Stimulated activated CD4-positive, alpha-beta T cell treated with anti-CD3 and anti-CD28 coated beads, Interleukin-15, amount 100 ng/mL, for 48 hours (primary cell): ENCODE measurements at places on chromosomes 7 and 10.

GRCh38 chr10:93464776-93465388 is 17.3 kb downstream of the MYOF start:
- DNase-seq = no peak

DNA sequence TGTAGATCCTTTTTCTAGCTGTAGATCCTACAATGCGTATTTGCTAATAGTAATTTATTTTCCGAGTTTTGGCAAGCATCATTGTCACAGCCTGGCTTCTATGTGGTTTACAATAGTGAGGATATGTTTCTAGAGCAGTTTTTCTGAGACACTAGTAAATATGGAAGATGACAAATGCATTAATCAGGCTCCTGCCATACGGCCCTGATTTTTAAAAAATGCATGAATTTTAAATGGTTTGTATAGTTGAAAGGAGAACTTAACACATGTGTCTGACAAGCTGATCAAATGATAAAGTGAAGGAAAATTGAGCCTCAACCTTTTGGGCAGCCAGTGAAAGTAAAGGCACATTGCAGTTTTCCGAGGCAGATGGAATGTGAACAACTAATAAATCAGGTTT is 354.1 kb downstream of the EXOC4 start:
- no peak for DNase-seq

DNA sequence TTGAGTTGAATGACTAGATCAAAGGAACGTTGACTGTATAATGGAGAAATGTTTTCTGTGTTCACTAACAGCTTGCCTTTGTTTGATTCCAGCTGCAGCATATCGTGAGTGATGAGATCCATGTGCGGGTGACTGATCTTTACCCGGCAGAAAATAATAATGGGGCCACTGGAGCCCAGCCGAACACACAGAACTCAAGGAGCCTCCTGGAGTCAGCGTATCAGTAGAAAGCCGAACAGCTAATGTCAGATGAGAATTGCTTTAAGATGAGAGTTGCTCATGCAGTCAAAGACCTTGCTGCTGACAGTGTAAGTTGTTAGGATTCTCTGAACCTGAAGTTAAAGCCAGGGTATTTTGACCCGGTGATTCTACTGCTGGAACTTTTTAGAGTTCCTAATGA is 34.3 kb upstream of the MTPAP start:
- no peak for DNase-seq

DNA sequence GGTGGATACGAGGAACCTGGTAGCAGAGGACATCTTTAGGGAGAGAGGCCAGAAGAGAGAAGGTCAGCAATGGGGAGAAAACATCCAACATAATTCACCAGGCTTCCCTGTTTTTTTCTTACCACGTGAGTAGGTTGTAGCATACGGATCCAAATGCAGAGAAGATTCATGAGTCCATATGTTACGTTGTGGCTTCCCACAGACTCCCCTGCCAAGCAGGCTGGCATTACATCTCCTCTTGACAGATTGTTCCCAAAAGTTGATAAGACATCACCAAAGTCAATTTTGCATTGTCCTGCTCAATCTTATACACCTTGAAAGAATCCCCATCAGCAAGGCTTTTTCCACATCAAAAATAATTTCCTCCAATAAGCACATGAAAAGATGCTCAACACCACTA is 39.7 kb downstream of the DRGX start:
- DNase-seq = no peak

- no peak for DNase-seq
Observed at GRCh38 chr7:29926741-29927140, 62.9 kb downstream of the SCRN1 start.

DNA sequence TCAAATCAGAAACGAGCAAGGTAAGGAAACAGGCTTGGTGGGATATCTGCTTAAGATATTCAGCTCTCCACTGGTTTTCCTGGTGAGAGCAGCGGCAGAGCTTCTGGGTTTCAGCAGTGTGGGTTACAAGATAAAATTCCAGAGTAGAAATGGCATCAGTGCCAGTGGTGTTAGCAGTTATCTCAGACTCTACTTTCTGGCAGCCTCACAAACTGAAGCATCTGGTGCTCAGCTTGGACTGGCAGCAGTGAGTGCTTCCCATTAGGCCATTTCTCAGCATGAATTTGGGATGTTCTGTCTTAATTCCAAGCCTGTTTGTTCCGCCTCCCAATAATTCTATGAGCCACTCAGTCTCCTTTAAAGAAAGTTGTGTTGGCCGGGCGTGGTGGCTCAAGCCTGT is 6.9 kb upstream of the GSTO2 start:
- DNase-seq = no peak

GRCh38 chr10:67629461-67629971 is 66.5 kb downstream of the CTNNA3 start:
- DNase-seq = no peak

GRCh38 chr10:126977216-126977615 is 72.0 kb downstream of the DOCK1 start:
- DNase-seq = no peak

DNA sequence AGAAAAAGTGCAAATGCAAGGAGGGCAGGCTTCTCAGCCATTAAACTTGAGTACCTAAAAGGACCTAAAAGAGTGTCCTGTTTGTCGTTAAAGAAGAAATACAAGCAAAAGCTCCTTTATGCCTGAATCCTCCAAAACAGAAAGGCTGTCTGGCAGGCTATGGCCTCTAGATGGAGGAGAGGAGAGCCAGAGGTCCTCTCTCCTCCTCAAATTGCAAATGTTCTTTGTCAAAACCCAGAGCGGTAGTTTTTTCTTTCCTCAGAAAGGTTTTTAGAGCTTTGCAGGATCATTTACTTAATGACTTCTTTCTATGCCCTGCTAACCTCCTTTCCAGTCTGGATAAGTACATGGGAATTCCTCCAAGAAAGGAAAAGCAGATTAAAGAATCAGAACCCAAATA is 1.9 kb upstream of the SORCS1 start:
- DNase-seq = no peak

DNA sequence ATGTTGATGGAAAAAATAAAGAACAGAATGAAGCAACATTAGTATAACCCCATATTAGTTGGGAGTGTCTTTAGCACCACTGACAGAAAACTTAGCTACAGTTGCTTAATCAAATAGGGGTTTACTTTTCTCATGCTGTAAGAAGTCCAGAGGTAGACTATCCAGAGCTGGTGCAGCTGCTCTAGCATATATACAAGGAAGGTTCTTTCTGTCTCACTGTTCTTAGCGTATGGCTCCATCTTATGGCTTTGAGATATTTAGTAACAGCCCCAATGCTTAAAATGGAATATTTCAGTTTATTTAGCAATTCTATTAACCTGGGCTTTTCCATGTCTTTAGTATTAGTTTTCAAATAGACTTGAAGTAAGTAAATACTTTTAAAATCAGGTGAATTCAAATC is 15.2 kb upstream of the WNT2 start:
- no peak for DNase-seq

GRCh38 chr10:116398224-116398623 is 29.4 kb upstream of the PNLIPRP3 start:
- DNase-seq = no peak

- DNase-seq = no peak
Observed at GRCh38 chr10:123835575-123835974, 56.0 kb downstream of the CPXM2 start.

DNA sequence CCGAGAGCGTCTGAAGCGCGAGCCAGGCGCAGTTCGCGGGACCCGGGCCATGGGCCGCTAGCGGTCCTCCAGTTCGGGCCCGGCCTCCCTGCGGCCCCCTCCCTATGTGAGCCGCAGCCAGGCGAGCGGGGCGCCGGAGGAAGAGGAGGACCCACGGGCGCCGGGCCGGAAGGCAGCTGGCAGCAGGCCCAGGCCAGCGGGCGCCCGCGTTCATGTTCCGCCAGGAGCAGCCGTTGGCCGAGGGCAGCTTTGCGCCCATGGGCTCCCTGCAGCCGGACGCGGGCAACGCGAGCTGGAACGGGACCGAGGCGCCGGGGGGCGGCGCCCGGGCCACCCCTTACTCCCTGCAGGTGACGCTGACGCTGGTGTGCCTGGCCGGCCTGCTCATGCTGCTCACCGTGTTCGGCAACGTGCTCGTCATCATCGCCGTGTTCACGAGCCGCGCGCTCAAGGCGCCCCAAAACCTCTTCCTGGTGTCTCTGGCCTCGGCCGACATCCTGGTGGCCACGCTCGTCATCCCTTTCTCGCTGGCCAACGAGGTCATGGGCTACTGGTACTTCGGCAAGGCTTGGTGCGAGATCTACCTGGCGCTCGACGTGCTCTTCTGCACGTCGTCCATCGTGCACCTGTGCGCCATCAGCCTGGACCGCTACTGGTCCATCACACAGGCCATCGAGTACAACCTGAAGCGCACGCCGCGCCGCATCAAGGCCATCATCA is 1.1 kb downstream of the ADRA2A start:
- no peak for DNase-seq

GRCh38 chr10:85741626-85742300 is 624.8 kb downstream of the GRID1 start:
- no peak for DNase-seq

GRCh38 chr10:9160275-9160674 is 1105.8 kb downstream of the GATA3 start:
- no peak for DNase-seq

DNA sequence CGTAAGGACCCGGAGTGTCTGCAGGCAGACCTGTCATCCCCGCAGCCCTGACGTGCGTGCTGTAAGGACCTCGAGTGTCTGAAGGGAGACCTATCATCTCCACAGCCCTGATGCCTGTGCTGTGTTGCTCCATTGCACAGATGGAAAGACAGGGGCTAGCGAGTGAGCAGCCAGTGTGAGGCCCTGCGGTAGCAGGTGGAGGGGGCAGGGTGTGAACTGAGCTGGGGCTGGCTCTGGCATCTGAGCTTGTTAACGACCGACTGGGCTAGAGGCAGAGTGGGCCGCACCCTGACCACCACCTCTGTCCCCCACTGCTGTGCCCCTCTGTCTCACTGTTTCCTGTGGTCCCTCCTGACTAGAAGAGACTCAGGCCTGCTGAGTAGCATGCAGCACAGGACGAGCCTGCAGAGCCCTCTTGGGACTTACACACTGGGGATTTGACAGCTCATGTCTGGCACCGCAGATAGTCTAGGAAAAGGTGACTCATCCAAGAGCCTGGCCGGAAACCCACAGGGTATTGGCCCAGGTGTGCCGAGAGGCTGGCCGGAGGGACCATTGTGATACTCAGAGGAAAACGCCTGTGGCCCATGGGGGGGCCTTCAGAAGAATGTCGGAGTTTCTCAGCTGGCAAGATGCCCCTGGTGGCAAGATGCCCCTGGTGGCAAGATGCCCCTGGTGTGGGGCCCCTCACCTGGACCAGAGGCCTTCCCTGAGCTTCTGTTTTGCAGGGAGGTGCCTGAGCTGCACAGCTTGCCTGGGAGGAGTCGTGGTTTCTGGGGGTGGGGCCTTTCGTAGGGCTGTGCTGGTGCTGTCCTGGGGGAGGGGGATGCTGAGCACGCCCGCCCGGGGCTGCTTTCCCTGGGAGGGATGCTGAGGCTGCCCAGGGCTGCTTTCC is 34.3 kb downstream of the INPP5A start:
- peak; percentile 64 for DNase-seq

- DNase-seq = no peak
Observed at GRCh38 chr10:6089334-6090219, 743 bp downstream of the RBM17 start.

- DNase-seq = no peak
Observed at GRCh38 chr7:30900053-30900452, 11.6 kb upstream of the AQP1 start.

- no peak for DNase-seq
Observed at GRCh38 chr10:73553761-73554160, 37.4 kb downstream of the USP54 start.

GRCh38 chr7:64618785-64619456 is 47.0 kb upstream of the ZNF107 start:
- DNase-seq = no peak

DNA sequence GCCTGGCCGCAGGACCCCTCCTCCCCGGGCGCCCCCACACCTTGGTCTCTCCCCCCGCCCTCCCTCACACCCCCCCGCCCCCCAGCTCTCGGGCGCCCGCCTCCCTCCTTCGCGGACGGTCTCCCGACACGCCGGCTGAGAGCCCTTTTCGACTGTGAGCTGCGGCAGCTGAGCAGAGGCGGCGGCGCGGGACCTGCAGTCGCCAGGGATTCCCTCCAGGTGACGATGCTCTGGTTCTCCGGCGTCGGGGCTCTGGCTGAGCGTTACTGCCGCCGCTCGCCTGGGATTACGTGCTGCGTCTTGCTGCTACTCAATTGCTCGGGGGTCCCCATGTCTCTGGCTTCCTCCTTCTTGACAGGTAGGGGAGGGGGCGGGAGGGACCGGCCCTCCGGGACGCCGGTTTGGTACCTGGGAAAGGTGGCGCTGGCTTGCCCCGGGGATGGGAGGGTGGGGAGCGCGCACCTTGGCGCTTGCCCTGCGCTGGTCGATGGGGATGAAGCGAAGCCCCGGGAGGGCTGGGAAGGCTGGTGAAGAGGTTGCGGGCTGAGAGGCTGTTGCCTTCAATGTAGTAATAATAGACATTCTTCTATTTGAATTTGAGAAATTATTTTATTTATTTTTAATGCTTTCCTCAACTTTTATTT is at the start of gene BMPER:
Gene BMPER, plus strand, starts transcription at position 151 of the 644 bp plus-strand sequence. Its CDS starts 75 bp downstream, at position 226.
- DNase-seq = no peak

- DNase-seq = no peak
Observed at GRCh38 chr7:19690736-19691135, 18.1 kb downstream of the POLR1F start.

DNA sequence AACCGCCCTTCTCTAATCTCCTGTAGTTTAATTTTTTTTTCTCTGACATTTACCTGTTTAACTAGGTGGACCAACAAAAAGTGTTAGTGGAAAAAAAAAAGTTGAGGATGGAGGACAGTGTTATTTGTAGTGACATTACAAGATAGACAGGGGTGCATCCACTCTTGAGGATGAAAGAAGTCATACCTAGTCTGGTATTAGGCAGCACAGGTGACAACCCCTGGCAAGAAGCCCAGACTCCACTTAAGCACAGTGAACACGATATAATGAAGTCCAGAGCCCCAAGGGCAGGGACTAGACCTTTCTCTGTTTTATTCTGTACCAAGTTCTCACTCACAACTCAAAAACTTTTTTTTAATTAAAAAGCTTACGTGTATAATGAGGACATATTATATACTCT is 268.4 kb downstream of the GPR37 start:
- DNase-seq = no peak

GRCh38 chr10:1604246-1604645 is 133.1 kb downstream of the ADARB2 start:
- DNase-seq = no peak

DNA sequence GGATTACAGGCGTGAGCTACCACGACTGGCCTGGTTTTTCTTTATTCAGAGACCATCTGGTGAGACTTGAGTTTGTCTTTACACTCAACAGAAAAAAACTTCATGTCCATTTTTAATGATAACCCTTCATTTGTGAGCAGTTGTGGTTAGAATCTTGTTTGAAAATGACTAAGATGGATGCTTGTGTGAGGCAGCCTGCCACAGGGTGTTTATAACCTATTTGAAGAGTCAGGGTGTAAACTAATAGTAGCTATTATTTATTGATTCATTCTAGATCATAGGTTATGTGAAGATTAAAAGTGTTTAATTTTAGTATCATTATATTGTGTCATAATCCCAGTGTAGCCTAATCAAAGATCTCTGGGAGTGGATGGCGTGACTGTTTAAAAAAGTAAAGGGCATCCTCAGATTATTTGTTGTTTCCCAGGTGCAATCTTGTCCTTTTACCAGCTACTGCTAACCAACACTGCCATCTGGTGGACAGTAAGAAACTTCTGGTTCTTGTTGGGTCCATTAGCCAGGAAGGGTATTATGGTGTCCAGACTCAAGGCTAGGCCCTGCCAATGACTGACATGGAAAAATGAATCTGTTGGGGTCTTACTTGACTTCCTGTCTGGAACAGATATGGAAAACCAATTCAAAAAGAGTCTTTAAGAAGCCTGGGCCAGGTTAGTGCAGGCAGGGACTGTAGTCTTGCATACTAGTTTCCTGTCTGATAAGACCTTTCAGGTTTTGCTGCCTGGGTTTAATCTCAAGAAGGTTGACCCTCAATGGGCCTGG is 24.9 kb downstream of the NRBF2 start:
- DNase-seq = peak; percentile 33
